ENCODE measurements at places on chromosomes 5 and 9.
A peak's percentile ranks its signal among the peaks of the same experiment; 100 is the strongest.

GRCh38 chr9:121984726-121985402, 108.2 kb downstream of the TTLL11 start:
- DNase-seq = no peak

DNA sequence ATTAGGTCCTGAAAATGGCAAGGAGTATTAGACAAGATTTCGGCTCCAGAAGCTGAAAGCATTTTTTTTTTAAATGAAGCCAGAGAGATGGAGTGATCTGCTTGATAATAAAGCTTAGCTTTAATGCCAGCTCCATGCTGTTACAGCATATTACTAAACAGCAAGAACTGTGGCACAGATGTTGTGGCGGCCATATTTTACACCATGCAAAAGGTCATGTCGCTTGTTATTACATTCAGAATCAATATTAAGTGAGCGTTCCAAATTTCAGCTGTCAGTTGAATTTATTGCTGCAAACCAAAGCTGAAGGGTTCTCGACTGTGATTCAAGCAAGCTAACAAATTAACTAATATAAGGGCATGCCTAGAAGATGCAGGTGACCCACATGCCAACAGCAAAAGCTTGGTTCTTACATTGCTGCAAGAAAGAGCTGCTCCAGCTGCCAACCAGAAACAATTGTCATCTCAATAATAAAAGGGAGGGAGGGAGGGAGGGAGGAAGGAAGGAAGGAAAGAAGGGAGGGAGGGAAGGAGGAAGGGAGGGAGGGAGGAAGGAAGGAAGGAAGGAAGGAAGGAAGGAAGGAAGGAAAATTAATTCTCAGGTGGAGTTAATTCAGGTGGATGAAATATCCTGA, 517.7 kb upstream of the WWC1 start:
- no peak for DNase-seq

GRCh38 chr9:123361731-123362510, 5.9 kb downstream of the CRB2 start:
- DNase-seq = no peak

- peak; percentile 51 for DNase-seq
Measured at GRCh38 chr5:128201065-128201926, 117.7 kb downstream of the SLC12A2 start.

DNA sequence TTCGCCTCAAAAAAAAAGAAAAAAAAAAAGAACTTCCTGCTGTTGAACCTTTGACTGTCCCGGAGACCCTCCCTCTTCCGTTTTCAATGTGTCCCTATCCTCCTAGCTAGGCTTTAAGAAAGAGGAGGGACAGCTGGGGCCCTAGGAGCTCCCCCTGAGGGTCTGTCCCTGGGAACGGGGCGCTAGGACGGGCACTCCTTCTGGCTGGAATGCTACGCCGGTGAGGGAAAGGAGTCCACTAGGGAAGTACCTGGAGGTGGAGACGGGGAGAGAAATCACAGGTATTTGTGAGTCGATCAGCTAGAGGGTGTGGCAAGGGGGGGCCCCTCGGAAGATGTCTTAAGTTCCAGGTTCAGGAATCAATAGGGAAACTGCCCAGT, 4.6 kb downstream of the SIT1 start:
- DNase-seq = no peak

DNA sequence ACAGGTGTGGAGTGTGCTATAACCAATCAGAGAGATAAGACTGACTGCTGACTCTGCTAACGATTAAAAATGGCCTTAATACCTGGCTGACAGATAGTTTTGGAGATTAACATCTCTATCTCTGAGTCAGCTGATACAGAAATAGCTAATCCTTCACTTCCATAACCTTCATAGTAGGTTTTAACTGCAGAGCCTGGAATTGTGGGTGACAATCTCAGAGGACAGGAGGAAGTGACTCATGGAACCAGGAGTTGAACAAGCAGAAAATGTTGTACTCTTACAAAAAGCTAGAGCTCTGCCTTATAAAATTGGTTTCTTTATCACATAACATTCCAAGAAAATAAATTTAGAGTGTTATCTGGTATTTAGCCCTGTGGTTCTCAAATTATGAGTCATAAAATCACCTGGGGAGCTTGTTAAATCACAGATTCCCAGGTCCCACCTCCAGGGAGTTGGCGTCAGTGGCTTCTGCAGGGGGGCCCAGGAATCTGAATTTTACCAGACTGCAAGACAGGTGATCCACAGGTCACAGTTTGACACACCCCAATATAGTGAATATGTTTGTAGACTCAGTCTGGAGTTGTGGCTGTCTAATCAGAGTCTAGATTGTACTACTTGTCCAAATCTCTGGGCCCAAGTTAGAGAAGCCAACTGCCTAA, 44.4 kb upstream of the AFAP1L1 start:
- DNase-seq = no peak

DNA sequence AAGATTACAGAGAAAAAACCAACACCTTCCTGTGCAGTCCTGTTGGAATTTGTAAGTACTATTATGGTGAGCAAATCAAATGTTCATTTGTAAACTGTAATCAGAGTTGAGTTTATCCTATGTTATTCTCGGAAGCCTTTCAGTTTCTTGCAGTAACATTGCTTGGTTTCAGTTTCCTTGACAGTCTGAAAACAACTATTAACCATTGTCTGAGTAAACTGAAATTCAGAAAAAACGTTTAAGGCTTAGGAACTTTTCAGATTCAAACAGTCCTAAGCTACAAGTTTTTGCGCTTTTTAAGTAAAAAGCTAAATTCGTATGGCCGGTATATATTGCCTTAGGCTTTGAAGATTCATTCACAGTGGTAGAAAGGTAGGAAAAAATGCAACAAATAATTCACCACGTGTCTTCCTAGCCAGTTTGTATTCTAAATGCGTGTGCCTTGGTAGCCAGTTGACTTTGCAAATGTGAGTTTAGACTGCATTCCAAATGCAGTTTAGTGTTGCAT, 2.5 kb downstream of the GPBP1 start:
- DNase-seq = no peak

DNA sequence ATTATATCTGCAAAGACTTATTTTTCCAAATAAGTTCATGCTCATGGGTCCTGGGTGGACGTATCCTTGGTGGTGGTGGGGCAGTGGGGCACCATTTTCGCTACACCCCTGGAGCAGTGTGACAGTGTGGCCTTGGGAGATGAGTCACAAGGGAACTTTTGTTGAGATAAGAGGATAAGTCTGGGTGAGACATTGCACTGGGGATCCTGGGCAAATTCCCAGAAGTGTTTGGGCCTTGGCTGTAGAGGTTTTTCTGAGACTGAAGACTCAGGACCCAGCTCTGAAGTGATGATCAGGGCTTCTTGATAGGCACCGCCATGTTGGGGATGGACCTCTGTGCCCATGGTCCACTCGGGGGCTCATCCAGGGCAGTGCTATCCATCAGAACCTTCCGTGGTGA, 149.4 kb downstream of the MACROH2A1 start:
- no peak for DNase-seq

DNA sequence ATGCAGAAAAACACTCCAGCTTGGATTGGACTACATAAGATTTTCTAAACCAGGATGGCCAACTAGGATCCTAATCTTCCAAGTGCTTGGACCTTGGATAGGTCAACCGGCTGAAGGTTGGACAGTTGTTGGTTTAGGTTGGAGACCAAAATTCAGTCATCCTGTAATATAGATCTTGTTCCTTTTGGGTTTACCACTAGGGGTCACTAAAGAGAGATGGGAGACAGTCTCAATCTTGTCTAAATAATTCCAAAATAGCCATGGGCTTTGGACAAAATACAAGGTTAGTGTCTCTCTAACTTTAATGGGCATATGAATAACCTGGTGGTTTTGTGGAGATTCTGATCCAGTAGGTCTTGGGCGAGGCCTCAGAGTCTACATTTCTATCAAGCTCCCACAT, 148.7 kb upstream of the ERCC6L2 start:
- no peak for DNase-seq

DNA sequence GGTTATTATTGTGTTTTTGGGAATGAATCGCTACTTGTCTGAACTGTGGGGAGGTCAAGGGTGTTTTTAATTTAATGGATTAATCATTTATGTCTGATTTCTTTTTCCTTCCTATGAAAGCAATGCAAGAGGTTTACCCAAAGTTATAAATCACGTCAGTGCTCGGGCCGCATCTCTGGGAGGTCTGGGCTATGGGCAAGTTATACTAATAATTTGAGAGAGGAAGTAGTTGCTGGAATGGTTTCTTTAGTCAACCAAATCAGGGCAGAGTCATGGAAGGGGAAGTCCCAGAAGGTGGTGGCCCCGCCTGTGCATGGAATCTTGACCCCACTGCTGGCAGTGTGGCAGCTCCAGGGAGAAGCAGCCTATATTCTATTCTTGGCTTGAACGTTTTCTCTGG, 180.2 kb downstream of the HSPA4 start:
- no peak for DNase-seq

GRCh38 chr5:95858023-95858461, 35.5 kb upstream of the GLRX start:
- no peak for DNase-seq

DNA sequence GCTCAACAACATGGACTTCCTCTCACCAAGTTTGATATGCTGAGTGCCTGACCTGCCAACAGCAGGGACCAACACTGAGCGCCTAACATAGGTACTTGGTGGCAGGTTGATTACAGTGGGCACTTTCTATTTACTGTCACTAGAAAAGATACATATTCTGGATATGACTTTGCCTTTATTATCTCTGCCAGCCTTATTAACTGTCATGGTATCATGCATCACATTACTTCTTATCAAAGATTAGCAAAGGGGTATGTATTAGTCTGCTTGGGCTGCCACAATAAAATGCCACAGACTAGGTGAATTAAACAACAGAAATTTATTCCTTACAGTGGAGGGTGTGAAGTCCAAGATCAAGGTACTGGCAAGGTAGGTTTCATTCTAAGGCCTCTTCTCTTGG, 14.3 kb upstream of the C1QTNF2 start:
- DNase-seq = no peak

DNA sequence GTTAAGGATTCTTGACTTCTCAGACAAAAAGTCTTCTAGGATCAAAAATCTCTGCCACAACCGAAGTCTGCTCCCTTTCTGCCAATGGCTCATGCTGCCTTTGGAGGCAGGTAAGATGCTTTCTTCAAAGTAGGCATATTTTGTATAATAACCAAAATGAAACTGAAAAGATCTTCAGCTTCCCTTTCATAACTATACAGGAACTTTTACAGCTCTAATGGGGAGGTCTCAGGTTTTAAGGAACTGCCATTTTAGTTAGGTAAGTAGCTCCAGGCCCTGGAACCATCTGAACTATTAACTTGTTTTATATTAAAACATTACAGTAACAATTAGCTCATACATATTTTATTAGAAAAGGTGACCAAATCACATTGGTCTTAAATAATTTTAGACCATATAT, 110.9 kb upstream of the FREM1 start:
- no peak for DNase-seq

DNA sequence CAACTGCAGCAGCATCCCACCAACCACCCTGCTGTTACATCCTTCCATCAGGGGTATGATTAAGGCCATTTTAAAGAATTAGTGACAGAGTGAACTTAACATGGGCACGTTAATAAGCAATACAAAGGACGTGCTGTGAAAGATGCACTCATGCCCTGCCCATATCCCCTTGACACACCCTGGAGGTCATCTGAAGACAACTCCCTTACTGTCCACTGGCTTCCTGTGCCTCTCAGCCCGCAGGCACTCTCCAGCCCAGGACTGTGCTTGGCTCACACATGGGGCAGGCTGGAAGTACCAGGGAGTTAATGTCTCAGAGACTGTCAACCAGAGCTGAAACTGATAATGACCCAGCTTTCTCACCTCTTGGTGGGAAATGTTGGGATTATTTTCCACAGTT, 81.8 kb downstream of the TRIM36 start:
- DNase-seq = no peak

DNA sequence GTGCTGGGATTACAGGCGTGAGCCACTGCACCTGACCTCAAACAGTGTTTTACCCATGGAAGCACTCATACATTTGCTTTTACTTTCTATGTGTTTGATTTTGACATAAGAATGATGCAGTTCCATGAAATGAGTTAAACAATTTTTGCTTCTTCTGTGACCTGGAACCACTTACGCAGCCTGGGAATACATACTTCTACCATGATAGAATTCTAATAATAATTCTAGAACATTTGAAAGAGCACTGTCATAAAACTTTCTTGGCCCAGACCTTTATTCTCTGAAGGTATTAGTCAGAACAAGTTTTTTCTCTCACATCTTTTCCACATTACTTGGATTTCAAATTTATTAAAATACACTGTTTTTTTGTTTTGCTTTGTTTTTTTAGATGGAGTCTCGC, 25.3 kb upstream of the COL5A1 start:
- DNase-seq = no peak

GRCh38 chr9:136572828-136573625, 27.2 kb upstream of the NOTCH1 start:
- DNase-seq = no peak

DNA sequence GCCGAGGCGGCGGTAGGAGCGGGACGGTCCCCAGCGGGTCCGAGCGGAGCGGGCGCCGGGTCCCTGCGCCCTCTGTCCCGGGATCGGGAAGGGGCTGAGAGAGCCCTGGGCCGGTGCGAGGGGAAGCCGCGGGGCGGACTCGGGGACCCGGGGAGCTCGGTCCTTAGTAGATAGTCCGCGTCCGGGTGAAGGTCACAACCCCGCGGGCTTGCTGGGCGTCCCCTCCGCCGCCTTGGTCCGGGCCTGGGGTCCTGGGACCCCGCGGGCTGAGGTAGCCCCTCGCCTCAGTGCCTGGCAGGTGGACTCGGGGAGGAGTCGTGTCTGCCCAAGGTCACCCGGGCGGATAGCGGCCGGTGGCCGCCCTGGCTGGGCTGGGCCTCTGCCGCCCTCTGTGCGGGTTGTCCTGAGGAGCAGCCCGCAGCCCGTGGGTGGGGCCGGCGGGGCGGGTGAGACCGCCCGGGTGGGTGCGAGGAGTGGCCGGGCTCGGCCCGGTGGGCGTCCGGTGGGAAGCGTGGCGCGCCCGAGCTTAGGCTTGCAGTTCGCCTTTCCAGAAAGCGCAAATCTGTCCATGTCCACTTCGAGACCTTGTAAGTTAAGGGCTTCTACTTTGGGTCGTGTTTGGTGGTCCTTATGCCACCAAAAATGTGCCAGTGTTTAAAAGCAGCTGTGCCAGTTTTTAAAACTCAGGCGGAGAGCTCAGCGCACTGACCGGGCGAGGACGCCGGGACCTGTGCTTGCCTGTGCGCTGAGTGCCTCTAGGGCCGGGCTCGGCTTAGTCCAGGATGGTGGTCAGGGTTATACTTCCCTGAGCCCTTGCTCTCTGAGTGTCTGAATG, 554 bp downstream of the SDHA start:
- peak; percentile 2 for DNase-seq

GRCh38 chr9:107481035-107481434, 8.5 kb downstream of the KLF4 start:
- no peak for DNase-seq

DNA sequence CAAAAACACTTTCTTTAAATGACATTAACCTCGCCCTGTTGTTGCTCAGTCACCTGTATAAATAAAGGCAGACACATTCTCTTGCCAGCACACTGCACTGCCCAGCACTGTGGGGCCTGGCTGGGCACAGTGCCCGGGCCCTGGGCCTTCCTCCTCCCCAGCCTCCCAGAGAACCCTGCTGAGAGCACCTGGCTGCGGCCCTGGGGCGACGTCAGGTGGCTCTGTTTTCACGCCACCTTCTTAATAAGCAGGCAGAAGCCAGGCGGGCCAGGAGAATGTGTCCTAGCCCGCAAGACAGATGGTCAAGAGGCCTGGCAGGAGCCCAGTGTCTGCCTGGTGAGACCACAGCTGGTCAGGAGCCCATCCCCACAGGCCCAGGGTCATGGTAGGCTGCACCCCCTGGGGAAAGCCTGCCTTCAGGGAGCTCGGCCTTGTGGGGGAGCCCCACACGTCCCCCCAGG, 8.2 kb upstream of the AGPAT2 start:
- no peak for DNase-seq

- DNase-seq = no peak
Measured at GRCh38 chr9:107118863-107119624, 164.0 kb upstream of the RAD23B start.

GRCh38 chr9:79564105-79564504, 7.7 kb upstream of the TLE4 start:
- no peak for DNase-seq

All from stimulated activated CD8-positive, alpha-beta memory T cell treated with anti-CD3 and anti-CD28 coated beads, Interleukin-7, amount 100 ng/mL, for 48 hours (primary cell).